ENCODE measurements at places on chromosomes 1 and 21. TPM values are rescaled to one million over a fixed set of nuclear protein-coding genes. Genes with fewer than 3 reads are reported as not detected.

DNA sequence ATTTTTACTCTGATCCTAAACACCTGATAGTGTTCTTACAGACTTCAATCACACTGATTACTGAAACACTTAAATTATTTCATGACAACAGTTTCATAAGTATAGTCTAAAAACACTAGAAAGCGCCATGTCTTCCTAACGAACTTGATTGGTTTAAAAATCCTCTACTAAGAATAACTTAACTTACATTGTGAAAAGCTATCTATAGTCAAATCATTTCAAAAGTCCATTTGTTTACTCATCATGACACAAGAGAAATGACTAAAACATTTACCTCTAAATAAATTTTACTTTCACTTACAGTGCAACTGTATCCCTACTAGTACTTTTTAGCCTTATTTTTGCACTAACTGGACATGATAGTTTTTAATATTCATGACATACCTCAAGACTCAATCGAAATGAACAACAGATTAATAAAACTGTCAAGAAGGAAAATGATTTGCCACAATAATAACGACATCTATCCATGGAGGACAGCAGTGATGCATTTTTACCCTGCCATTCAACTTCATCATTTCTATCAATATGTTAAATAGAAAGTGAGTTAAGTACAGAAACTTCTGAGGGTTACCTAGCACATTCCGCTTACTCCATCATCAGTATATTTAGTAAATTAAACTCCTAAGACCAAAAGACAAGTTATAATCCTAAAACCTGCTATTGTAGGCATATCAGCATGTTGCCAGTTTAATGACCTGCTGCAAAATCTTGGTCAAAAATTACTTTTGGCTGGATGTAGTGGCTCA is 38.4 kb downstream of the AHCTF1 start:
- DNase-seq, result no peak

GRCh38 chr1:65206836-65207235 is 58.8 kb downstream of the AK4 start:
- DNase-seq, result no peak

- no peak for DNase-seq
These were observed 146.6 kb downstream of the GLUL start for GRCh38 chr1:182245040-182245439.

DNA sequence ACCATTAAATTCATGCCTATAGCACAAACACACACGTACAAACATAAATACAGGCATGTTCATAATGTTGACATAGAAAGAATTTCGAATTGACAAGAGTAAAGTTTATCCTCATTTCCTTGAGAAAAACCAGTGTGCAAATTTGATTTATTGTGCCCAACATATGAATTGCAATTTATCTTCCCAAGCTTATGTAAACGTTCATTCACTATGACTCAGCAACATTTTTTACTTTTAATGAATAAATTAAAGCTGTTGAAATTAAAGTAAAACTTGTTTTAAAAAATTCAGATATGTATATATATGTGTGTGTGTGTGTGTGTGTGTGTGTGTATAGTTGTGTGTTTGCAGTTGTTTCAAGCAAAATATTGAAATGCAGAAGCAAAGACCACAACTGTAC is 1067.9 kb downstream of the BRINP3 start:
- DNase-seq, result no peak

The AGO1 gene
- total RNA-seq, result 5.0 TPM

All from Caki2 (cell line).